ENCODE measurements at places on chromosomes 5 and 9. TPM values are rescaled to one million over a fixed set of nuclear protein-coding genes. Genes with fewer than 3 reads are reported as not detected.

DNA sequence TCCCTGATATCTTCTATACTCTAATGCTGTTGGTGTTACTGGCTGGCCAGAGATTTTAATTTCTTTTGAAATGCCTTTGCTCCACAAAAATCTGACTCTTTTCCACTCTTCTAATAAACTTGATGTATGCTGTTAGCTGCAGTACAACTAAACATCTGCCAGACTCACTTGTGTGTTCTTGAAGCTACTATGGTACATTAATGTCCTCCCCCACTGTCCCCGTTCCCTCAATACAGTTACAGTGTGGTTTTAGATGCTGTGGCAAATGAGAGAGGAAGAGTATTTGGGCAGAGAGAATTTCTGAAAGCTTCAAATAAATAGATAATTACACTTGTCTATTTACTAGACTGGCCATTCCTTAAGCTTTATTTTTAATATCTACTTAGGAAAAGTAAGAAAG, 18.3 kb upstream of the ERAP1 start:
- H3K27ac ChIP-seq = no peak overlapping the region
- no peaks in the 10 kb centered on the region for H3K4me1 ChIP-seq
- H3K27me3 ChIP-seq = no peaks in the 10 kb centered on the region
- no peaks in the 10 kb centered on the region for H3K36me3 ChIP-seq
- no peak for DNase-seq

GRCh38 chr5:147616421-147616820, 106.6 kb upstream of the DPYSL3 start:
- no peaks in the 10 kb centered on the region for H3K36me3 ChIP-seq
- no peaks in the 10 kb centered on the region for H3K4me1 ChIP-seq
- no peak overlapping the region for H3K4me3 ChIP-seq
- DNase-seq = no peak

- H3K4me3 ChIP-seq = no peak overlapping the region
- no peaks in the 10 kb centered on the region for H3K36me3 ChIP-seq
- peak; percentile 63 for DNase-seq
- H3K27ac ChIP-seq = peak overlapping the region; percentile 3
- no peaks in the 10 kb centered on the region for H3K4me1 ChIP-seq
Measured at GRCh38 chr5:172713113-172713808, 57.7 kb downstream of the DUSP1 start.

GRCh38 chr5:156340893-156341292, 13.9 kb downstream of the SGCD start:
- no peak overlapping the region for H3K27ac ChIP-seq
- H3K27me3 ChIP-seq = no peaks in the 10 kb centered on the region
- H3K4me3 ChIP-seq = no peak overlapping the region
- no peak for DNase-seq

The DMRT3 gene
- total RNA-seq = 0.18 TPM

The TUBB4B gene
- total RNA-seq = 174 TPM

GRCh38 chr5:149024943-149025342, 37.9 kb downstream of the SH3TC2 start:
- H3K4me3 ChIP-seq = no peak overlapping the region
- H3K4me1 ChIP-seq = no peaks in the 10 kb centered on the region

The FRRS1L gene
- total RNA-seq = under 0.01 TPM

GRCh38 chr5:38651806-38652205, 95.4 kb upstream of the LIFR start:
- H3K27me3 ChIP-seq = no peaks in the 10 kb centered on the region
- no peak for DNase-seq
- no peaks in the 10 kb centered on the region for H3K4me1 ChIP-seq
- H3K4me3 ChIP-seq = no peak overlapping the region

- no peak for DNase-seq
- no peak overlapping the region for H3K4me3 ChIP-seq
- H3K27ac ChIP-seq = no peak overlapping the region
- H3K27me3 ChIP-seq = no peaks in the 10 kb centered on the region
Measured at GRCh38 chr9:75142202-75142601, 53.9 kb downstream of the OSTF1 start.

DNA sequence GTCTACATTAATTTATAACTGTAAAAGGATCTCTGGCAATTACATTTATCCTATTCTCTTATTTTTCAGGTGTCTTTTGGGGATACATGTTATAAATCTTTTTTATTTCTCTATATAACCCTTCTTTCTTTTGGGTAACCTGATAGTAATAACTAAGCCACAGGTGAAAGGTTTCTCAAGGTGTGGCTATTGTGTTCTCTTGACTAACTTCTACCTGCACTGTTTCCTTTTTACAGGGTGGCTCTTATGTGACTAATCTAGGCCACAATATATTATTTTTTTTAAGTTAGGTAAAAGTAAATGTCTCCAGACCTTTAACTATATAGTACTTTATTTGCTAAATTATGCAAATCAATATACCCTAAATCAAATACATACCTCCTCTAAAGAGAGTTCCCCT, 193.2 kb downstream of the EFNA5 start:
- no peak for DNase-seq
- H3K27ac ChIP-seq = no peak overlapping the region
- H3K27me3 ChIP-seq = no peaks in the 10 kb centered on the region
- no peaks in the 10 kb centered on the region for H3K4me1 ChIP-seq
- no peak overlapping the region for H3K4me3 ChIP-seq

GRCh38 chr5:7848296-7848695, 2.6 kb downstream of the CFAP90 start:
- no peaks in the 10 kb centered on the region for H3K27me3 ChIP-seq
- no peak for DNase-seq
- H3K4me1 ChIP-seq = no peaks in the 10 kb centered on the region
- H3K4me3 ChIP-seq = no peak overlapping the region

DNA sequence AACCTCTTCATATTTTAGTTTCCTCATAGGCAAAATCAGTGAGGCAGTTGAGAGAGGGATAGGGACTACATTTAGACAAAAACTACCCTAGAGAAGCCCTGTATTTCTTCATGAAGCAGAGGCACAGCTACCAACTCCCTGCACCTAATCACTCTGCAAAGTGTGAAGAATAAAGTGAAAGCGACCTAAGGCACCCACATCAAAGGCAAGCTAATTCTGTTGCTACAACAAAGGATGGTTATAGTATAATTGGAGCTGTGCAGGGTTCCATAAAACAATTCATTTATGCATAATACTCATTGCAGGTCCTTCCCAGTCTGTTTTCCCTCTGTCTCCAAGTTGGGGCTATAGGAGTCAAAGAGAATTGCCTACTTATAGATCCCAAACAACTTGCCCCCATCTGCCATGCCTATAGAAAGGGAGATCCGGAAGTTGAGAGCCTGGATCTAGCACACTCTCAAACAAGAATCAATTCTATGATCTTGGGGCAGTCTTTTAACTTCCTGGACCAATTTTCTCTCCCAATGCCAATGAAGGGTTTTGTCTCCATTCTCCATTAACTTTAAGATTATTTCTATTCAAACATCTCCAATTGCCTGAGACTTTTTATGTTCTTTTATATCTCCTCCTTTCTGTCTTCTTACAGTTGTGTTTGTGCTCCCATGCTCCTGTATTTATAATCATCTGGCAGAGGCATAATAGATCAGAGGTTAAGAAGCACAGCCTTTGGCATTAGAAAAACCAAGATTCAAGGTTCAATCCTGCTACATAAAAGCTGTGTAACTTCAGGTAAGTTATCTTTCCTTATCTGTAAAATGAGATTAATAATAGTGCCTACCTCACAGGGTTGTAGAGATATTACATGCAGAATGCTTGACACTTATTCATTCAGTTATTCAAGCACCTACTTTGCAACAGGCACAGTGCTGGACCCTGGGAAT, 56.0 kb upstream of the PTGER4 start:
- H3K4me3 ChIP-seq = no peak overlapping the region
- H3K4me1 ChIP-seq = no peaks in the 10 kb centered on the region
- no peaks in the 10 kb centered on the region for H3K27me3 ChIP-seq

- no peak overlapping the region for H3K4me3 ChIP-seq
- H3K27me3 ChIP-seq = no peaks in the 10 kb centered on the region
- H3K27ac ChIP-seq = no peak overlapping the region
- H3K36me3 ChIP-seq = no peaks in the 10 kb centered on the region
Measured at GRCh38 chr5:141944076-141944475, 13.9 kb downstream of the PCDH12 start.

DNA sequence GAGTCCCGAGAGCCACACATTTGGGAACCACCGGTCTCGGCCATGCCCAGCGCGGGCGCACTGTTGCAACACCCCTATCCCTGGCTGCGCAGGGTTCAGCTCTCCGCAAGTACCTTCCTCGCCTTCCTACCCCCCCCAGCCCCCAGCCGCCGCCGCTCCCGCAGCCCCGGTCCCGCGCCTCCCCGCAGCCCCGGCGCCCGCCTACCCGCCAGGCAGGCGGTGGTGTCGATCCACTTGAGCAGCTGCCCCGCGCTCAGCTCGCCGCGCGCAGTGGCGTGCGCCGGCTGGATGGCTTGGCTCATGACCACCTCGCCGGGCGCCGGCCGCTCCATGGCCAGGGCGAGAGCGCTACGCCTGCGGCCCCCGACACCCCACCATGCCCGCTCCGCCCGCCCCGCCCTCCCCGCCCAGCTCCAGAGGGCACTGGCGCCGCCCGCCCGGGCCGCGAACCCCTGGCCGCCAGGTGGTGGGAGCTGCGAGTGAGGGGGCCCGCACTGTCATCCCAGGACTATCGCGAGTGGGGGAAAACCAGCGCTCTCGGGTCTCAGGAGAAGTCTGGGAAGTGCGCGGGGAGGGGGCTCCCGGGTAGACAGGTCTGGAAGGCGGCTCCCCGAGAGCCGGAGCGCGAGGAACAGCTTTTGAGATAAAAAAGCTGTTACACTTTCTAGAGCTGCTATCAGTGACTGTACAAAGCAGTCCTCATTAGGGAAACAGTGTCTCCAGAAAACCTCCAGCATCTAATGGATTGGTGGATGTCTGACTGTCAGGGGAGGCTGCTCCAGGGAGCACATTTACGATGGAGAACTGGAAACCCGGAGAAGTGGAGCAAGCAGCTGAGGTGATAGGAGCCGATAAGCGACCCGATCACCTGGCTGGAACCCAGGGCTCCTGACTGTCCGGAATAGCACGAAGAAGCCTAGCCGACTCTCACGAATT, at the start of gene ACOT12:
ACOT12 (minus strand) TSS at position 352 of the 936 bp plus-strand sequence; CDS start at position 332, 20 bp downstream.
- no peaks in the 10 kb centered on the region for H3K4me1 ChIP-seq
- no peak within 1 kb of the TSS for H3K27ac ChIP-seq
- H3K4me3 ChIP-seq = peak within 1 kb of the TSS; percentile 44
- H3K36me3 ChIP-seq = no peaks in the 10 kb centered on the region

The PCDHA1 gene
- 0.41 TPM for total RNA-seq

The APBA1 gene
- total RNA-seq = 6.5 TPM

GRCh38 chr9:137129456-137130175, 9.3 kb upstream of the GRIN1 start:
- DNase-seq = peak; percentile 53
- peak overlapping the region; percentile 51 for H3K4me3 ChIP-seq
- H3K36me3 ChIP-seq = no peaks in the 10 kb centered on the region
- no peaks in the 10 kb centered on the region for H3K4me1 ChIP-seq
- H3K27me3 ChIP-seq = peaks cover 4% of the 10 kb centered on the region

- no peaks in the 10 kb centered on the region for H3K36me3 ChIP-seq
- no peaks in the 10 kb centered on the region for H3K27me3 ChIP-seq
- DNase-seq = no peak
- H3K27ac ChIP-seq = peak overlapping the region; percentile 52
Measured at GRCh38 chr9:124242331-124243194, 15.2 kb upstream of the NEK6 start.

- H3K36me3 ChIP-seq = no peaks in the 10 kb centered on the region
- no peak overlapping the region for H3K4me3 ChIP-seq
- H3K27me3 ChIP-seq = no peaks in the 10 kb centered on the region
- no peak for DNase-seq
Measured at GRCh38 chr5:135601466-135601865, 22.7 kb upstream of the CXCL14 start.

DNA sequence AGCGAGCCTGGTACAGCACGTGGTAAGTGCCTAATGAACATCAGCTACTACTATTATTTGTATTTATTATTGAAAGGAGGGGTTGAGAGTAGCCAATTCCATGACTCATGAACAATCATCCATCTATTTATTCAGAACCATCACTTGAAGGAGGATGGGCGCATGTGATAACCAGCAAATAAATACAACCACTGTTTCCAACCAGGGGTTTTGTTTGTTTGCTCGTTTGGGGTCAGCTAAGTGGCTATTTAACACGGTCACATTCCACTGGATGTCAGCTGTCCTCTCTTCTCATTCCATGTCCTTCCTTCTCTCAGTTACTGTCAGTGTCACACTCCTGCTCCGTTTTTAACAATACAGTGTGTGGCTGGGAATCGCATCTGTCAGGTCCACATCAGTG, 8.6 kb downstream of the RAPGEF1 start:
- no peaks in the 10 kb centered on the region for H3K4me1 ChIP-seq
- H3K27ac ChIP-seq = no peak overlapping the region
- H3K4me3 ChIP-seq = no peak overlapping the region
- H3K36me3 ChIP-seq = no peaks in the 10 kb centered on the region

- H3K27ac ChIP-seq = no peak overlapping the region
- H3K4me3 ChIP-seq = no peak overlapping the region
- H3K4me1 ChIP-seq = no peaks in the 10 kb centered on the region
- H3K27me3 ChIP-seq = no peaks in the 10 kb centered on the region
- DNase-seq = no peak
Measured at GRCh38 chr5:68714810-68715209, 379.0 kb upstream of the SLC30A5 start.

The SLC6A19 gene
- total RNA-seq = under 0.01 TPM

- H3K4me3 ChIP-seq = no peak overlapping the region
- no peaks in the 10 kb centered on the region for H3K4me1 ChIP-seq
- H3K27ac ChIP-seq = no peak overlapping the region
Measured at GRCh38 chr9:122656378-122656777, 1.0 kb downstream of the OR1B1 start.

DNA sequence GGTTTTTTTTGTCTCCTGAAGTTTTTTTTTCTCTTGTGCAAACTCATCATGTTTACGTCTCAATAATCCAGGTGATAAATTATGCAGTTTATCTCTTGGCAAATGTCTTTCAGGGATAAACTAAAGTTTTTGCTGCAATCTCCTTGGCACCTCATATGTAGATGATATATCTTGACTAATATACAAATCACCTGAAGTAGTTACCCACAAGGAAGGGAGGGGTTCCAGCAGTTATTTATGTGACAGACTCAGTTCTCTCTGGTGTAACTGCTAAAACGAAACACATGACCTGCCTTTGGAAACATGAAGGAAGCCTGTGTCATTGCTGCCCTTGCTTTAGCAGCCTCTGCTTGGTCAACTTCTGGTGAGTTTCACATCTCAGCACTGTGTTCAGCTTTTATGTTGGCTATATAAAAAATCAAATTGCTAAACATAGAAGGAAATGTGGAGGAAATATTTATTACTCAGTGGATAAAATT, 39.3 kb upstream of the KIAA1958 start:
- H3K27ac ChIP-seq = peak overlapping the region; percentile 71
- H3K27me3 ChIP-seq = no peaks in the 10 kb centered on the region
- H3K36me3 ChIP-seq = no peaks in the 10 kb centered on the region
- peak; percentile 60 for DNase-seq

GRCh38 chr9:113631137-113631765, 167.7 kb downstream of the RGS3 start:
- H3K4me3 ChIP-seq = no peak overlapping the region
- H3K27ac ChIP-seq = no peak overlapping the region
- no peak for DNase-seq
- no peaks in the 10 kb centered on the region for H3K36me3 ChIP-seq

The PROB1 gene
- 1.5 TPM for total RNA-seq

All from uterus (tissue), 4 donors.